Placental epithelial cell (primary cell): ENCODE measurements at places on chromosomes 1 and 21. TPM values are rescaled to one million over a fixed set of nuclear protein-coding genes. Genes with fewer than 3 reads are reported as not detected.

The CNR2 gene
- total RNA-seq, result not detected in 2 replicates

The CD53 gene
- total RNA-seq, result not detected in 2 replicates

The SLC6A9 gene
- total RNA-seq, result 2.4 and 8.8 TPM in 2 replicates

The OR2T29 gene
- 9.4 and 19.7 TPM in 2 replicates for total RNA-seq

The ZNF683 gene
- total RNA-seq, result not detected in 2 replicates

The RPAP2 gene
- total RNA-seq, result 9.0 and 13.6 TPM in 2 replicates

The OR2T33 gene
- total RNA-seq, result under 0.01 and 0.54 TPM in 2 replicates

The MAP1LC3C gene
- total RNA-seq, result 0.22 TPM in 1 of 2 replicates, not detected in the other

The ABCA4 gene
- total RNA-seq, result 0.39 and 0.76 TPM in 2 replicates

The MYBPH gene
- not detected in 2 replicates for total RNA-seq

The PTPN22 gene
- total RNA-seq, result not detected in 2 replicates

The ALPL gene
- total RNA-seq, result under 0.01 TPM in 1 of 2 replicates, not detected in the other

The DIO1 gene
- not detected in 2 replicates for total RNA-seq

The CYP4Z1 gene
- not detected in 2 replicates for total RNA-seq

The GPR52 gene
- 3.5 and 4.0 TPM in 2 replicates for total RNA-seq

The G0S2 gene
- total RNA-seq, result 0.43 and 5.1 TPM in 2 replicates

The OXCT2 gene
- total RNA-seq, result 0.54 and 0.79 TPM in 2 replicates

The PKLR gene
- under 0.01 TPM in 1 of 2 replicates, not detected in the other for total RNA-seq

The DISP3 gene
- under 0.01 and 0.54 TPM in 2 replicates for total RNA-seq

The LCE3D gene
- not detected in 2 replicates for total RNA-seq

The S100A12 gene
- not detected in 2 replicates for total RNA-seq

The OLIG2 gene
- total RNA-seq, result not detected in 2 replicates

The C1QC gene
- not detected in 2 replicates for total RNA-seq

The PRAMEF33 gene
- not detected in 2 replicates for total RNA-seq

The SYTL1 gene
- total RNA-seq, result 165 and 225 TPM in 2 replicates

The TMPRSS15 gene
- not detected in 2 replicates for total RNA-seq

The C8A gene
- not detected in 2 replicates for total RNA-seq

The SELE gene
- total RNA-seq, result not detected in 2 replicates

The CR1 gene
- total RNA-seq, result not detected in 2 replicates

The PDE4B gene
- total RNA-seq, result under 0.01 TPM in 1 of 2 replicates, not detected in the other

The PTP4A2 gene
- total RNA-seq, result 168 and 335 TPM in 2 replicates

The SPATC1L gene
- total RNA-seq, result 13.6 and 15.7 TPM in 2 replicates

The VSIG8 gene
- 0.22 and 0.39 TPM in 2 replicates for total RNA-seq

The TTC39A gene
- 0.65 and 1.2 TPM in 2 replicates for total RNA-seq

The TMEM82 gene
- not detected in 2 replicates for total RNA-seq

The ZNF648 gene
- total RNA-seq, result under 0.01 TPM in 1 of 2 replicates, not detected in the other

The PTGS2 gene
- 12.2 and 47.6 TPM in 2 replicates for total RNA-seq

The TESK2 gene
- total RNA-seq, result 10.8 and 13.3 TPM in 2 replicates

The SLC45A1 gene
- 0.43 and 0.79 TPM in 2 replicates for total RNA-seq

The TMPRSS3 gene
- not detected in 2 replicates for total RNA-seq

The CFH gene
- 0.39 TPM in 1 of 2 replicates, not detected in the other for total RNA-seq

The SEC16B gene
- total RNA-seq, result 1.5 and 2.4 TPM in 2 replicates

The OR2T35 gene
- 2.4 and 4.9 TPM in 2 replicates for total RNA-seq

The PLEKHG5 gene
- total RNA-seq, result 14.2 and 22.8 TPM in 2 replicates

The THBS3 gene
- 226 and 607 TPM in 2 replicates for total RNA-seq

The SPATA46 gene
- total RNA-seq, result not detected in 2 replicates

The CCDC185 gene
- not detected in 2 replicates for total RNA-seq

The COL9A2 gene
- 1.6 and 4.1 TPM in 2 replicates for total RNA-seq
